Activated B cell treated with CpG ODN at 0.5 μM for 24 hours (primary cell): ENCODE measurements at places on chromosomes 7 and 10.

- DNase-seq: no peak
- peak overlapping the region; percentile 99 for H3K27ac ChIP-seq
- no peaks in the 10 kb centered on the region for H3K27me3 ChIP-seq
- peaks cover 95% of the 10 kb centered on the region for H3K4me1 ChIP-seq
- H3K4me3 ChIP-seq: peak overlapping the region; percentile 53
Measured at GRCh38 chr10:95783741-95784140, 27.8 kb downstream of the ENTPD1 start.

DNA sequence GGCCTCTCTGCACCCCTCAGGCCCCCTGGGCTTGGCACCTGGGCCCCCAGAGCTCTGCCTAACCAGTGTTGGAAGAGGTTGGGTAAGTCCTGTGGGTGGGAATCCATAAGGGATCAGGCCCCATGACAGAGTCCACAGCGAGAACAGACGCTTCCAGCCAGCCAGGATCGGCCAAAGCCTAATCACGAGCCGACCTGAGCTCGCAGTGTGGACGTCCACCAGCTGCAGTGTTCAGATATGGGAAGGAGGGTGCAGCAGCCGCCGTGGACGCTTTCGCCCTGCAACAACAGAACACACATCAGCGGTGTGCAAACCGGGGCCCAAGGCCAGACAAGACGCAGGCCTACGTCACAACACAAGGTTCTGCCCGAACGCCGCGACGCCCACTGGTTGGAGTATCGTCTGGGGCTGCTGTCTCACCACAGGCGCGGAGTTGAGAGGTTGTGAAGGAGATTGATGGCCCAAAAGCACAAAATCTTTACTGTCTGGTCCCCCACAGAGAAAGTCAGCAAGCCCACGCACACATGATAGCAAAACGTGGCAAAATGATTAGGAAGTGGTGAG is 102.1 kb downstream of the FOXL3 start:
- H3K36me3 ChIP-seq: peaks cover 4% of the 10 kb centered on the region
- no peak overlapping the region for H3K4me3 ChIP-seq
- no peaks in the 10 kb centered on the region for H3K4me1 ChIP-seq
- DNase-seq: peak; percentile 4
- no peak overlapping the region for H3K27ac ChIP-seq
- no peaks in the 10 kb centered on the region for H3K27me3 ChIP-seq

GRCh38 chr7:107975394-107976013 is 27.5 kb downstream of the LAMB1 start:
- H3K4me1 ChIP-seq: no peaks in the 10 kb centered on the region
- no peak overlapping the region for H3K4me3 ChIP-seq
- DNase-seq: no peak
- H3K36me3 ChIP-seq: no peaks in the 10 kb centered on the region
- no peak overlapping the region for H3K27ac ChIP-seq
- H3K27me3 ChIP-seq: peaks cover 6% of the 10 kb centered on the region

DNA sequence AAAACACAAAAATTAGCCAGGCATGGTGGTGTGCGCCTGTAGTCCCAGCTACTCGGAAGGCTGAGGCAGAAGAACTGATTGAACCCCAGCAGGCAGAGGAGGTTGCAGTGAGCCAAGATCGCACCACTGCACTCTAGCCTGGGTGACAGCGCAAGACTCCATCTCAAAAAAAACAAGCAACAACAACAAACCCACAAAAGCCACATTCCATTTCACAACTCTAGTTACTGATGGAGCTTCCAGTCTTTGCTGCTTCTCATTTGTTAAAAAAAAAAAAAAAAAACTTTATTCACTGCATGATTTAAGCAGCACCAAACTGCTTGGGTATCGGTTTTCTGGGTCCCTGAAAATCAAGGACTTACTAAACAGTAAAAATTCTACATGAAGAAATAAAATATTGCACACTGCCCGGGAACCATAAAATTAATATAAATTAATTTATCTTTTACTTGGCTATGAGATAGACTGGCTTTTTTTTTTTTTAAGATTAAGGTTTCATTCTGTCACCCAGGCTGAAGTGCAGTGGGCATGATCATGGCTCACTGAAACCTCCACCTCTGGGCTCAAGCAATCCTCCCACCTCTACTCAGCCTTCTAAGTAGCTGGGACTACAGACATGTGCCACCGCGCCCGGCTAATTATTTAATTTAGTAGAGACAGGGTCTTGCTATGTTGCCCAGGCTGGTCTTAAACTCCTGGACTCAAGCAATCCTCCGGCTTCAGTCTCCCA is 42.0 kb downstream of the SRPK2 start:
- H3K27me3 ChIP-seq: no peaks in the 10 kb centered on the region
- H3K4me3 ChIP-seq: no peak overlapping the region
- H3K4me1 ChIP-seq: peaks cover 78% of the 10 kb centered on the region
- H3K36me3 ChIP-seq: no peaks in the 10 kb centered on the region
- peak overlapping the region; percentile 76 for H3K27ac ChIP-seq

DNA sequence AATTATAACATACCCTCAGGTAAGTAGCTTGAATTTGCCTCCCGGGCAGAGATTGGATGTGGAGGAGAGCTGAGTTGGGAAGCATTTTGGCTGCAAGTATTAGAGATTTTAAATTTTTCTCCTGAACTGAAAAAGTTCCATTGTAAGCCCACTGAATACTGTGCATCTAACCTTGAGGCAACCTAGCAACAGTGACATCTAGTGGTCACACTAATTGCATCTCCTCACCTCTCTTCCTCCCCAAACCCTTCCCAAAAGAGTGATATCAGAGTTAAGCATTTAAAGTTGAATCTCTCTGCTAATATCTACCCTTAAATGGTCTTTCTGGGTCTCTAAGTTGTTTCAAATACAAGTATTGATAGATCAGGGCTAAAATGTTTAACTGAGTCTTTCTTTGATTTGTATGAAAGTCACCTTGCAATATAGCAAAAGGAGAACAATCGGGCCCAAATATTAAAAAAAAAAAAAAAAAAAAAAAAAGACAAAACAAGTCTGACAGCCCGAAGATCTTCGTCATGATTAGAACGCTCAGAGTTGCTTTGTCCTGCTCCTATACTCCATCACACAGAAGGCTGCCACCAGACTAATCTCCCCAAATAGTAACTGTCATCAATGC is 40.4 kb upstream of the DLX5 start:
- no peak for DNase-seq
- no peak overlapping the region for H3K27ac ChIP-seq
- peaks cover 7% of the 10 kb centered on the region for H3K27me3 ChIP-seq
- H3K4me1 ChIP-seq: no peaks in the 10 kb centered on the region
- no peaks in the 10 kb centered on the region for H3K36me3 ChIP-seq

GRCh38 chr10:95487994-95488393 is 73.2 kb downstream of the SORBS1 start:
- no peak overlapping the region for H3K27ac ChIP-seq
- no peak overlapping the region for H3K4me3 ChIP-seq
- no peaks in the 10 kb centered on the region for H3K36me3 ChIP-seq
- no peaks in the 10 kb centered on the region for H3K4me1 ChIP-seq
- no peak for DNase-seq
- H3K27me3 ChIP-seq: peaks cover 2% of the 10 kb centered on the region

- peak; percentile 52 for DNase-seq
- peak overlapping the region; percentile 86 for H3K4me3 ChIP-seq
- peaks cover 4% of the 10 kb centered on the region for H3K36me3 ChIP-seq
- H3K4me1 ChIP-seq: peaks cover 75% of the 10 kb centered on the region
- no peaks in the 10 kb centered on the region for H3K27me3 ChIP-seq
- peak overlapping the region; percentile 81 for H3K27ac ChIP-seq
Measured at GRCh38 chr10:32957341-32958084, 517 bp downstream of the ITGB1 start.
